ENCODE measurements at places on chromosomes 2 and 18.

DNA sequence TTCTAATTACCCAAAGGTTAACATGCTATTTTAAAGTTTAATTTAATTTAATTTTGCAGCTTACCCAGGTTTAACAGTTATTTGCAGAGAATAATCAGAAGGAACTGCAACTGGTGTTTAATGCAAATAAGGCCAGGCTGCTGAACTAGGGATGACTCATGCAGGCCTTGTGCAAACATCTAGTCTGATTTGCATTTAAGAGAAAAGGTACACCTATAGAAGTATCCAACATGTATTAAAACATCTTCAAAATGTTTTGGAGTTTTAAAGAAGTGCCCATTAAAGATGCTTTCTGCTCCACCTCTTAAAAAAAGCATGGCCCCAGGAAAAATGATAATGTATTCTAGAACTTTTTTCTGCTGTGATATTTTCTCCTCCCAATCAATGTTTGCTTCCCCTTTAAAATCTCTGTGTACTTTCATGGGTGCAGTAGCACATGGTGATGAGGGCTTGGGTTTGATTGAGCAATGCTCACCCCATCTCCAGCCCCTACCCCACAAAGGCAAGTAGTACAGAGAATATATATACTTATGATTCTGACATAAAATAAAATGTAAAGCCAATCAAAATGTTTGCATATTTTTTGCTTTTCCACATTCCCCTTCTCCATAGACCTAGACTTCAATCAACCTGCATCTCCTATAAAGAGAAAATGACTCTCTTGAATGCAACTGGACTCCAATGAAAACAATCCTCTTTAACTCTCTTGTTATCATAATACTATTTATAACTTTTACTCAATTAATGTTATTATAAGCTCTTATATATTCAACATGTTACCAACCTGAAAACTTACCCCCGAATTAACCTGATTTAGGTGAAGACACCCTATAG lies 54.1 kb downstream of the ATP8B1 start:
- DNase-seq: no peak

GRCh38 chr2:39871291-39871761 lies 92.3 kb upstream of the THUMPD2 start:
- no peak for DNase-seq

- peak; percentile 93 for DNase-seq
Measured at GRCh38 chr2:183665425-183665824, 541.2 kb downstream of the NUP35 start.

GRCh38 chr2:217799563-217800432 lies 203.0 kb downstream of the TNS1 start:
- no peak for DNase-seq

GRCh38 chr2:42567806-42568400 lies 529 bp upstream of the MTA3 start:
- DNase-seq: peak; percentile 13

- no peak for DNase-seq
Measured at GRCh38 chr2:171747371-171747770, 60.1 kb downstream of the DYNC1I2 start.

- no peak for DNase-seq
Measured at GRCh38 chr2:176508374-176508773, 239.1 kb downstream of the MTX2 start.

DNA sequence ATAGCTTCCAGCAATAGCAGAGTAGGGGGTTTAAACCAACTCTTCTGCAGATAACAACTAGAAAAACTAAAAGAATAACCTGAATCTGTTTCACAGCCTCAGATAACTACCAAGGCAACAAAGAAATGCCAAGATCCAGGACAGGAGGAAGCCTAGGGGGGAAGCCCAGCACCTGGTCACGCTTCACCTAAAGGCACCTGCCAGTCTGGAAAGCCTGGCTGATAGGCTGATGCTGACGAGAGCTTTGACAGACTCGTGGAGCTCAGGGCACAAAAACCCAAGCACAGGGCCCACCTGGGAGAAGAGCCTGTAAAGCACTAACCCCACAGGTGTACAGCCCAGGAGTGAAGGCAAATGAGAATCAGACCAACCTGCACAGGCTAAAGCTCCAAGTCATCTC lies 22.6 kb downstream of the EIPR1 start:
- DNase-seq: no peak

DNA sequence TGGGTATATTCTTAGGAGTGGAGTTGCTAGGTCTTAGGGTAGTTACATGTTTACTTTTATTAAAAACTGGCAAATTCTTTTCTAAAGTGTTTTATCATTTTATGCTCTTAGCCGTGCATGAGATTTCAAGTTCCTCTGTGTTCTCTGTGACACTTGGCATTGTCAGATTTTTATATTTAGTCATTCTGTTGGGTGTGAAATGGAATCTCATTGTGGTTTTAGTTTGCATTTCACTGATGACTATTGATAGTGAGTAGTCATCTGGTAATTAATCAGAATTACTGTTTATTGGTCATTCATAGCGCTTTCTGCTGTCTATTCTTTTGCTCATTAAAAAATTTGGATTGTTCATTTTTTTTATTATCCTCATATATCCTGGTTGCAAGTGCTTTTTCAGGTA lies 34.1 kb downstream of the RAB3GAP1 start:
- DNase-seq: no peak

DNA sequence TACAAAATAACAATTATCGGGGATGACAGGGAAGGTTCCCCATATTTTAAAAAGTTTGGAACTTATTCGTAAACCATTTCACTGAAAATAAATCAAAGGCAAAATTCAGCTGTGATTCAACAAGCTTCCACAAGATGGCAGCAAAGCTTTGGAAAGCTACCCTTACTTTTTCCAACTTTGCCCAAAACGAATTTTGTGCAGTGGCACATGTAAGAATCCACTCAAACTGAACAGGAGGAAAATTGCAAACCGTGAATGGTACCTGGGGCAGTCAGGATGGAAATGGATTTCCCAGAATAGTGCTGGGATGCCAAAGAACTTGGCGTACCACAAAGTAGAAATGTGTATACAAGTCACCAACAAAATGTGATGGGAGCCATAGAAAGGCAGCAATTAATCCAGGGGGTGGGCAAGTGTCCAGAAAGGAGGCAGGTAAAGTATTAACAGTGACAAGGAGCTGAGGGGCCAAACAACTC lies 10.7 kb downstream of the RPL31 start:
- DNase-seq: no peak

DNA sequence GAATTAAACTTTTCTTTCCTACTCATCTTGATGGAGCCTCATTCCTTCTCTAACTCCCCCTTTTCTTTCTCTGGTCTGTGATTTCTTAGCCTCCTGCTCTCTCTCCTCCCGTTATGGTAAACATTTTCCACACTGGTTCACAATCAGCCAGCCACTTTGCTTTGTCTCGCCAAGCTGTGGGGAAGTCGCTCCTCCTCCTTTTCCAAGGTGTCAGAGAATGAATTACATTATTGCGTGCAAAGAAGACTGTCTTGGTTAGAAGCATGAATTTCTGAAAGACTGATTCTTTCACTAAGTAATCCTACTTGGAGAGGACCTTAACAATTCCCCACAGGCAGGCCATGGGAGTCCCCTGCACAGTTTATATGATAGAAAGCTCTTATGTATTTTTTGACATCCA lies 46.1 kb downstream of the RASGRP3 start:
- DNase-seq: no peak
